Stimulated activated CD4-positive, alpha-beta T cell treated with anti-CD3 and anti-CD28 coated beads, Interleukin-1b, Interleukin-23, amount 100 ng/mL, for 4 hours (primary cell): ENCODE measurements at places on chromosomes 4 and X.

DNA sequence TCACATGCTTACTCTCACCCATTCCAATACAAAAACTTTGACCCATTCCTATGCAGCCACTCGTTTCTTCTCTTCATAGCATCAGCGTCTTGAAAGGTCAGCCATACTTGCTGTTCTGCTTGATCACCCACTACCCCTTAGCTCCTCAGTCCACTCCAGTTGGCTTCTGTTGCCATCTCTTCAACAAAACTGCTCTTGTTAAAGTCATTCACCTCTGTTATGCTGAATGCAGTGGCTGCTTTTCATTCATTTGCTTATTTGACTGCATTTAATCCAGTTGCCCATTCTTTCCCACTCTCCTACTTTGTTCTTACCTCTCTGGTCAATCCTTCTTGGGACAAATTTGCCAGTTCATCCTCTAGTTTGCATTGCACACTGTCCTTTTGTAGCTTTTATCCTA lies 24.9 kb downstream of the CEP135 start:
- DNase-seq = no peak

DNA sequence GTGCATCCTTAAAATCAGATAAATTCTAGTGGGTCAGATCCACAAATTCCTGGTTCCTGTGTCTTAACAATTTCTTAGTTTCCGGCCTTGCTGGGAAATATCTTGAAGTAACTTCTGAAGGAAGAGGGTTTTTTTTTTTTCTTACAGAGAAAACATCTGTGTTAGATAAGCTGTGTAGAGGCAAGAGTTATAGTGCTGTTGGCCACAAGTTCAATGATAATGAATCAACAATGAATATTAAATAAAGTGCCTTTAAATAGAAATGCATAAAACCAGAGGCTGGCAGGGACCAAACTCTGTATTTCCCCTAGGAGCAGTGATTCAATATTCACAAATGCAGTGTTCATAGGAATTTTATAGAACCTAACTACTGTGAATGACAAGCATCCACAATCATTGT lies 711.9 kb upstream of the ATOH1 start:
- DNase-seq = no peak

- no peak for DNase-seq
Measured at GRCh38 chrX:14363728-14364127, 165.6 kb upstream of the GLRA2 start.

DNA sequence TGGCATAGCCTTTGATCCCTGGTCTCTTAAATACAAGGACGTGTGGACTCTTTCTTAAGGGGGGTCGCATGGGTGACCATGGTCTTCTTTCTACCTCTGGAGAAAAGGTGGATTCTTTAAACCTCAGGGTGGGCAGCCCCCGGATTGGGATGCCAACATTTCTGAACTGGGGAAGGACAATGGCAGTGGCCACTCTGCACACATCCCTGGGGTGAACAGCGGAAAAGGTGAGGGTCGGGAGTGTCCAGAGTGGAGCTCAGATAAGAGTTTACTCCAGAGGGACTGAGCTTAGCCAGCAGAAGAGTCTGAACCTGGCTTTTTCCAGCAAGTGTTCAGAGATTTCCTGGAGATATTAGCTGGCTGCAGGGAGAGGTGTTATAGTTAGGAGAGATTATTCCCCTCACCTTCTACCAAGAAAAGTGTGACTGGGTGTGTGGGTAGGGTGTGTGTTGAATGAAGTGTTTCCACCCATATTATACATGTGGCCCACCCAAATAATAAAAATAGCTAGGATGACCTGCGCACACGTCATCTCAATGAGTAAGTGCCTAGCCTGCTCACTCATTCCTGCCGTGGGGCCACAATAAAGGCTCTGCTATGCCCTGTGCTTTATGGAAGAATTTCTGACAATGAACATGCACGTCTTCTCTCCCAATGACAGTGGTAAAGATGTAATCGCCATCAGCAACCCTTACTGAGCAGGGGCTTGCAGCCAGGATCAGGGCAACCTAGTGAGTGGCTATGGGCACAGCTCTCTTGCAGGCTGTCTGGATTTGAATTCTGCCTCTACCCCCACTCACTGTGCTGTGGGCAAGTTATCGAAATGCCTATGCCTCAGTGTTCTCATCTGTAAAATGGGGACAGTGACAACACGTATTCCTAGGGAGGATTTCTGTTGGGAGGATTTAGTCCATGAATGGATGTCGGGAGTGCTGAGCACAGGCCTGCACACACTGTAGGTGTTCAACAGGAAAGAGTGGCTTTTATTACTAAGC lies 76.6 kb downstream of the SLC2A9 start:
- no peak for DNase-seq

DNA sequence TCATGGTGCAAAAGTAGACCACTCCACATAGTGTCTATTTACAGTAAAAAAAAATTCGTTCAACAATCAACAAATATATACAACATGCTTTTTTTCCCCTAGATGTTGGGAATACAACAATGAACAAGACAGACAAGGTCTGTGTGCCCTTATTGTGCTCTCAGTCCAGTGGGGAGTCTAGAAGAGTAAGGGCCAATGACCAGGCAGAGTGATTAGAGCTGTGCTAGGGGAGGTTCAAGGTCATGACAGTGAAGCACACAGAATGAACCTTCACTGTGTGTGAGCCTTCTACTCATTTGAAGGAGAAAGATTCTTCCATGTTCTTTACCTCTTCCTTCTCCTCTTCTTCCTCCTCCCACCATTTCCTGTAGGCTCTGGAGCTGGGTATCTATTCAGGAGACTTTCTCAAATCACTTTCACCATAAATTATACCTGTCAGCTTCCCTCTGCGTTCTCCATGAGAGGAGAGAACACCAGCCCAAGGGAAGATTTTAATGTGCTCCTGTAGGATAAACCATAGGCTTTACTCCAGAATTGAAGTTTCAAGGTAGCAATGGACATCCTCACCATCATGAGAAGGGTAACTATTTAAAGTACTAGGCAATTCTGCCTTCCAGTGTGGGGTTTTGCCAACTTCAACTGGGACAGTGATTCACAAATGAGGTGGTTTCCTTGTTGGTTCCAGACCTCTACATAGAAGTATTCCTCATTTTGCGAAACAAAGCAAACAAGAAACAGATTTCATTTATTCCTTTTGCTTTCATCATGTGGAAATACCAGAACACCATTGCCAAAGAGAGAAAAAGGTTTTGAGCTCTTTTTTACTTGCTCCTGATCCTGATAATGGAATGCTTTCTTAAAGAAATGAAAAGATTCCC lies 246.9 kb upstream of the GPC4 start:
- DNase-seq = no peak

DNA sequence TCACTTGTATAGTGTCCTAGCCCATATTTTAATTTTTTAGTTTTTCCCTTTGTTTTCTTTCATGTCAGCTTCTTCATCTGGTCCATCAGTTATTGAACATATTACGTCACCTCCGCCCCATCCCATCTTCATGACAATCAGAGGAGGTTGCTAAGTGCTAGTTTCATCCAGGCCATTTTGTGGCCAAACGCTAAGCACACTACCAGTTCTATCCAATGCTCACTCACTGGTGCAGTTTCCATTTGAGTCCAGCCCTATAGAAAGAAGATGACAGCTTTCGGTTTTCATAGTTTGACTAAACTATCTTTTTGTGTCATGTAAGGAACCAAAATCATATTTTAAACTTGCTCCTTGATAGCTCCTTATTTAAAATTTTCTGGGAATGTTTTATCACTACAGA lies 304.2 kb downstream of the TENM3 start:
- DNase-seq = no peak

GRCh38 chrX:56943264-56943663 lies 52.1 kb downstream of the SPIN3 start:
- DNase-seq = no peak

DNA sequence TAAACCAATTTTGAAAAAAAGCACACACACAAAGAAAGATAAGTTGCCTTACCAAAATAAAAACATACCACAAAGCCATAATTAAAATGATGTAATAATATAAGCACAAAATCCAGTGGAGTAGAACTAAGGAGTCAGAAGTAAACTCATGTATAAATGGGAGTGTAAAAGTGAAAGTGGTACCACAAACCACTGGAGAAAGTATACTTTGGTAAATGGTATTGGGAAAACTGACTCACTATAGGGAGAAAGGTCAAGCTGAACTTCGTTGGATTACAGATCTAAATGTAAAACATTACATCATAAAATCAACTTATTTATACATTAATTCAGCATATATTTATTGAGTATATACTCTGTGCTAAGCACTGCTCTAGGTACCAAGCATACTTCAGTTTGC lies 46.3 kb upstream of the HHIP start:
- no peak for DNase-seq

DNA sequence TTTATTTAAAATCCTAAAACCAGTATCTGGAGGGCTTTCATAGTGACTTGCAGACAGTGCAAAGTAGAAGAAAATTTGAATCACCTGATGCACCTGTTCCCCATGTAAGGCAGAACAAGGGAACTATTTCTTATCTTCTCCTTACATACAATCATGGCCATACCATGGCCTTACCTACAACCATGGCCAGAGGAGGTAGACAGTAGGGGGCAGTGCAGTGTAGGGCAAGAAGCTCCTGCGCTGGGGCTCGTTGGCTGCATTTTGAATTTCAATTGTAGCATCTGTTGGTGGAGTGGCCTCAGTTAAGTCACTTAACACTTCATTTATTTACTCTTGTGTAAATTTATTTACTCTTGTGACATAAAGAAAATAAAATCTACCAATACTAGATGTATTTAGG lies 33.0 kb downstream of the GALNTL6 start:
- no peak for DNase-seq

DNA sequence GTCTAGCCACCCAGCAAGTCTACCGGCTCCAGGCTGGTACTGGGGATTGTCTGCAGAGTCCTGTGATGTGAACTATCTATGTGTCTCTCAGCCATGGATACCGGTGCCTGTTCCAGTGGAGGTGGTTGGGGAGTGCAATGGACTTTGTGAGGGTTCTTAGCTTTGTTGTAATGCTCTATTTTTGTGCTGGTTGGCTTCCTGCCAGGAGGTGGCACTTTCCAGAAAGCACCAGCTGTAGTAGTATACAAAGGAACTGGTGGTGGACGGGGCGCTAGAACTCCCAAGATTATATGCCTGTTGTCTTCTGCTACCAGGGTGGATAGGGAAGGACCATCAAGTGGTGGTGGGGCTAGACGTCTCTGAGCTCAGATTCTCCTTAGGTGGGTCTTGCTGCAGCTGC lies 306.4 kb upstream of the POF1B start:
- DNase-seq = no peak

DNA sequence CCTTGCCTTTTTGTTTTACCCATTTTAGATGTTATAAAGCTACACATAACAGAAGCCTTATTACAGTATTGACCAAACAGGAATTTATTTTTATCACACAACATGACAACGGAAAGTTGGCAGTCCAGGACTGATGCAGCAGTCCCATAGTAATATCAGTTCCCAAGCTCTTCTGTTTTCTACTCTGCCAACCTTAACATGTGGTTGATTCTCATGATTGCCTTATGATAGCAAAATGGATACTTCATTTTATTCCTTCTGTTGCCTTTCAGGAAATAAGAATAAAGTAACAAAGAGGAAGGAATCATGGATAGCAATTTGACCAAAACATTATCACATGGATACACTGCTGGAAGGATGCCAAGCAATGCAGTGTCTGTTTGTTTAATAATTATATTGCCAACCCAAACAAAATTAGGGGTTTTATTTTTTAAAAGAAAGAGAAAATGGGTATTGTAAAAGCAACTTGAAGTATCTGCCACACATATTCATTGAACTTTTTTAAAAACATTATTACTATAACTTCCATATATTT lies 275.7 kb downstream of the STPG2 start:
- DNase-seq = no peak

- no peak for DNase-seq
Measured at GRCh38 chrX:19107035-19107434, 15.2 kb downstream of the ADGRG2 start.
